Stimulated activated CD4-positive, alpha-beta T cell treated with anti-CD3 and anti-CD28 coated beads, Interleukin-1b, Interleukin-23, amount 100 ng/mL, for 1 hour (primary cell): ENCODE measurements at places on chromosomes 16 and 17.
A peak's percentile ranks its signal among the peaks of the same experiment; 100 is the strongest.

DNA sequence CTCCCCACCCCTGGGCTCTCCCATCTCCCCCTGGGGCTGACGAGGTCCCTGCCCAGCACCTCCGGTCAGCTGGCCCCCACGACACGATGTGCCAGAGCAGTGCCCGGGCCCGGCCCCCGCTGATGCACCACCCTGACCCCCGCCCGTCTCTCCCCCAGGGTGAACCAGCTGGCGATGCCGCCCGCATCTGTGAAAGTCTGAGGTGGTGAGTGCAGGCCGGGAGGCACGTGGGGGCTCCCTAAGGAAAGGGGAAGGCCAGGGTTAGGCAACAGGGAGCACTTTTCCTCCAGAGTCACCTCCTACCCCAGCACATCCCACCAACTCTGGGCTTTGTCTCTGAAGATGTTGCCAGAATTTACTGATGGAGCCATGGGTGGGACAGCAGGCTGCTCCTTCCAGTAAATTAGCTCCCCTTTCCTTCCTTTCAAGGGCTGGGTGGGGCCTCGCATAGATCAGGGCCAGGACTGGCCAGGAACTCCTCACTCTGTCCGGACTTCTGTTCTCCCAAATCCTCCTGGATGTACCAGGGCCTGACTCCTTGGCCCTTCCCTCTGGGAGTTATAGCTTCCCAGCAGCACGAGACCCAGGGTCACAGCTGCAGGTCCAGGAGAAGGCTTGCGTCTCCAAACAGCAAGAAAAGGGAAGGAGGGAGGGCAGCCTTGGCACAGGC, 18.3 kb downstream of the MYBBP1A start:
- DNase-seq = no peak

- DNase-seq = no peak
These were observed 604.5 kb downstream of the WWOX start for GRCh38 chr16:78703936-78704335.

DNA sequence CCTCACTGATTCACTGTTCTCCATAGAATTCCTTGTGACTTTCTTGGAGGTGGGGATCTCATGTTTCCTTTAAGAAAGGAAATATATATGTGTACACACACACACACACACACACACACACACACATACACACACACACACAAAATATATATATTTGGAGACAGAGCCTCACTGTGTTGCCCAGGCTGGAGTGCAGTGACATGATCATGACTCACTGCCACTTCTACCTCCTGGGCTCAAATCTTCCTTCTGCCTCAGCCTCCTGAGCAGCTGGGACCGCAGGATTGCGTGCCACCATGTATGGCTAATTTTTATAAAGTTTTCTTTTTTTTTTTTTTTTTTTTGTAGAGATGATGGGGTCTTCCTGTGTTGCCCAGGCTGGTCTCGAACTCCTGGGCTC, 45.9 kb downstream of the CDH13 start:
- DNase-seq = no peak

DNA sequence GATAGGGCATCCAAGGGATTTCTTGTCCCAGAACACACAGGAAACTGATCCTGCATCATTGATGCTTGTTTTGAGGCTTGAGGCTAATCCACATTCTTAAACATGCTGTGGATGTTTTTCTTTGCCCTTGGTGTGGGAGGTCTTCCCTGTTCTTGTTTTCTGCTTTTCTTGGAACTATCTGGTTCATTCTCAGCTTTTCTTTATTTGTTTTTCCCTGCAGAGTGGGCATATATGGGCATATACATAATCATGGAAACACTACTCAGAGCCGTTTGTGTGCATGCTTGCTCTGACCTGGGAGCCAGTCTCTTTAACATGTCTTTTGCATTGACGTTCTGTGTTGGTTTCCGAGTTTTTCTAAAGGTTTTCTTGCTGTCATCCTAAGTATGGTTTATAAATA, 300.0 kb downstream of the SNX29 start:
- DNase-seq = no peak

DNA sequence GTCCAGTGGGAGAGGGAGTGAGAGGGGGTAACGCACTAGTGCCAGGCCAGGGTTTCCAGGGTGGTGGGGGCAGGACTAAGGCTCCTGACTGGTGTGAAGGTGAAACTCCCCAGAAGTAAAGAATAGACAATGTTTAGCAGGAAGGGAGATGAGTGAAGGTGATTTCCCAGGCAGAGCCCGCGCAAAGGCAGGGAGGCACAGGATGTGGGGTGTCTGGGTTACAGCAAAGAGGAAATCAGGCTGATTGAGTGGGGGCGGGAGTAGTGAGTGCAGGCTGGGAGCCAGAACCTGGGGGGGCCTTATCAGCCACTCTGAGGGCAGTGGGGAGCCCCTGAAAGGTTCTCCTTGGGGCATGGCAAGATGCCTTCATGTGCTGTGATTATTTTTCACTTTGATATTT, 167.5 kb downstream of the UTP18 start:
- DNase-seq = peak; percentile 21

- DNase-seq = no peak
These were observed 227.3 kb downstream of the HS3ST3A1 start for GRCh38 chr17:13374203-13375143.
